ENCODE measurements at places on chromosomes 6 and 20. TPM values are rescaled to one million over a fixed set of nuclear protein-coding genes. Genes with fewer than 3 reads are reported as not detected.

DNA sequence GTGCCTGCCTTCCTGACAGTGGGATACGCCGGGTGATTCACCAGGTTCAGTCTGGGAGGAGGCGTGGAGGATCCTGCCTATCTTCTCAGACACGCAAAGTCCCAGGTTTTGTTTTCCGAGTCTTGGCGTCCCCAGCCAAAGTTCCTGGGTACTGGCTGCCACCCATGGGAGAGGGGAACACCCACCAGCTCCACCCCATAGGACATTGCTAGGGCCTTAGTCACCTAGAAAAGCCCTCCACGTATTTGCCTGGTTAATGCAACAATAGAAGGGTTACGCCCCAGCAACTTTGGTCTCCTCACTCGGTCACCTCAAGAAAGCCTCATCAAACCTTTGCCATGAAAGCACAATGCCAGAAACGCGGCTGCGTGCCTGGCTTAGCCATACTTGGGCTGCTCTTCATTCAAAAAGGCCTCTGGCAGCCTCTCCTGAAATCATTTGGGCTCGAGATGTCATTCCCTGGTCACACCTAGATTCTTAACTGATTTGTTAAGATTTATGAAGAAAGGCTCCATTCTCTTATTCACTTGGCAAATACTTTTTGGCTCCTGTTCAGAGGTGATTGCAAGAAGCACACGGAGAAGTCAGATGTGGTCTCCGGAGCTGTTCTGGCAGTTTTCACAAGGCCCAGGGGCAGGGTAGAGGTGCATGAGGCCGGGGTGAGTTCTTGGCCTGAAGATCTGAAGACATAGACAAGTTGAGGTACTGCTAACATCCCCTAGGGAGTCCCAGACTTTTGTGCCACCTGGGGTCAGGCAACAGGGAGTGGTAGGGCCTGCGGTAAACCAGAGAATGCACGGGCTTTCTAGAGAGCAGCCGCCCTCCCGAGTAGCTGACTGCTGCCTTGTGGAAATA, 35.5 kb upstream of the ZNF133 start:
- no peak for DNase-seq

DNA sequence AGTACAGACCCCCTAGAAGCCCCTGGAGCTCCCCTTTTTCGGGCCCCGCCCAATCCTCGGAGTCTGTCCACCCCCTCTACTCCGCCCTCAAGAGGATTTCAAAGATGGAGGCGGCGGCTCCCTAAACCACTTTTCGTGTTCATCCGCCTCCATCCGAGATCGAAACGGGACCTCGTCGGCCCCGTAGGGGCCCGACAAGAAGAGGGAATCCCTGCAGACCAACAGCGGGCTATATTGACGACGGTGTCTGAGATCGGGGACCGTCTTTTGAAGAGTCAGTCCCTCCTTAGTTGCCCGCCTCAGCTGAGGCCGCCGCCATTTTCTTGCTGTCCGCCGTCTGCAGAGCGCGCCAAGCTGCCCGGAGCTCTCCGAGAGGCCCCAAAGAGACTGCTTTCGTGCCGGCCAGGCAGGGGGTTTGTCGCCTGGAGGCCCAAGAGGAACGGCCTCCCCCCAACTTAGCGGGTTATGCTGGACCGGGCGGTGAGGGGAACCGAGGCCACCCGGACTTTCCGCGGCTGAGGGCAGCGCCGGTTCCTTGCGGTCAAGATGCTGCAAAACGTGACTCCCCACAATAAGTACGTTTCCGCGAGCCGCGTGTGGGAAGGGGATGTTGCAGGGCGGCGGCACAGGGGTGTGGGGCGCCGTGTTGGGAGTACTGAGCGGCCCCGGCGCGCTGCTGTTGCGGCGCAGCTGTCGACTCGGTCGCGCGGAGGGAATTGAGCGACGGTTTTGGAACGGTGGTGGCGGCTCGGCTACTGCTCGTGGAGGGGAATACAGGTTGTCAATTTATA, 4.2 kb downstream of the BRD2 start:
- DNase-seq: peak; percentile 47

DNA sequence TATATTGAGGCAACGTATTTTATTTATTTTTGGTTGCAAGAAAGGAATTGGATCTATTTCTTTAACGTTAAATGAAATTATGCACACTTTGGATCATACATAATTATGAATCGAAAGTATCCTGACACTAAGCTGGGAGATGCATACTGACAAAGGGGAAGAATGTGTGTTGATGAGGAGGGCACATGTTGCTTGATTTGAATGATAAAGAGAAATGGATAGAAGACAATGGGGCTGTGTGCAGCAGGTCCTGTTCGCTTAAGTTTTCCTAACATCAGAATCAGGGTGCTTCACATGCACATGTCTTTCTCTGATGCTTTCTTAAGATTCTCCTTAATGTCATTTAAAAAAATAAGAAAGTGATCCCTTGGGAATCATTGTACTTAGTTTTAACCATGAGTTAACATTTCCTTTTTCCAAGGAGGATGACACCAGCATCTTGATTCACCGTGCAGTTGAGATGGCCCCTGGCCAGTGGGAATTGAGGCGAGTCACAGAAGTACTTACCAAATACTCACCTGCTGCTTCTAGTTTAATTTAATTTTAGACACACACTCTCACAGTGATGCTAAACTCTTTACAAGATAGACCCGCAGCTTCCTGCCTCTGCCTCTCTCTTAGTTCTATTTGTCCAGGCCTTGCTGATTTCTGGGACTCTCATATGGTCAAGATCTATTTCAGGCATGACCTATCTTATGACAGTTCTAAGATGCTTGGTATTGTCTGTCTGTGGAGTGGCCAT, 116.5 kb downstream of the CLIC5 start:
- no peak for DNase-seq

DNA sequence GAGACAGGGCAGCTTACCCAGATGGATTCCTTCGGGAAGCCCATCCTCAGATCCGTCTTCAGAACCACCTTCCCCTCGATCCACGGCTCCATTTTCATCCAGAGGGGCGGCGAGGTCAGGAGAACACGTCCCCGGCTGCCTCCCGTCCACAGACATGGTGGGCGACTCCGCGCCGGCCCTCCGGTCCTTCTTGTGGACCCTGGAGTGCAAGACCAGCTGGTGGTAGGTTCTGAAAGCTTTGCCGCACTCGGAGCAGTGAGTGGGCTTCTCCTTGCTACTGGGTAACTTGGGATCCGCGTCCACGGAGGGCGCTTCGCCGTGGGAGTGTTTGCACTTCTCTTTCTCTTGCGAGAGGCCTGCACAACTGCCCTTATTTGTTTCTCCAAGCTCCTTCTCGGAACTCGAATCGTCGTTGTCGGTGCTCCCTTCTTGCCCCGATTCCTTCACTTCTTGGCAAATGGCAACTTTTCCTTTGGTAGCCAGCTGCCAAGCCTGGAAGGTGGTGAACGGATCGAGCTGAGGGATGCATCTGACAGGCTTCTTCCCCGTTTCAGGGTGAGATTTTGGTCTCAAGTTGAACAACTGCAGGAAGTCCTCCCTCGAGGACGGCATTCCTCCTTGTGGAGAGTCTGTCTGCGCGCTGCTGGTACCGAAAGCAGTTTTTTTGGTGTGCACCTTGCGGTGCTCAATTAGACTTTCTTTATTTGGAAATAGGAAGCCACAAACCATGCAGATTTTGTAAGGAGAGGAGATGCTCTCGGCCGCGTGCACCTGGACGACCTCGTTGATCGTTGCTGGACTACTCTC, 12.0 kb downstream of the ZNF217 start:
- DNase-seq: no peak

GRCh38 chr6:20313960-20314530, 87.6 kb upstream of the E2F3 start:
- DNase-seq: no peak

GRCh38 chr6:111076024-111076695, 11.1 kb upstream of the SLC16A10 start:
- no peak for DNase-seq

DNA sequence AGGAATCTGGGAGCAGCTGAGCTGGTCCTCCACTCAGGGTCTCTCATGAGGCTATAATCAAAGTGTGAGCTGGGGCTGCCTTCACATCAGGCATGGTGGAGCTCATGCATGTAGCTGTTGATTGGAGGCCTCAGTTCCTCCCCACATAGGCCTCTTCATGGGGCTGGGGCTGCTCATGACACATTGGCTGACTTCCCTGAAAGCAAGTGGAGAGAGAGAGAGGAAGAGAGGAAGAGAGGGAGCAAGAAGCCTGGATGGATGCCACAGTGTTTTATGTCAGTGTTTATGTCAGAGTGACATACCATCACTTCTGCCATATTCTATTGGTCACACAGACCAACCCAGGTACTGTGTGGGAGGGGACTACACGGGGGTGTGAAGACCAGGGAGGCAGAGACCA, 43.8 kb downstream of the EYA2 start:
- DNase-seq: no peak

DNA sequence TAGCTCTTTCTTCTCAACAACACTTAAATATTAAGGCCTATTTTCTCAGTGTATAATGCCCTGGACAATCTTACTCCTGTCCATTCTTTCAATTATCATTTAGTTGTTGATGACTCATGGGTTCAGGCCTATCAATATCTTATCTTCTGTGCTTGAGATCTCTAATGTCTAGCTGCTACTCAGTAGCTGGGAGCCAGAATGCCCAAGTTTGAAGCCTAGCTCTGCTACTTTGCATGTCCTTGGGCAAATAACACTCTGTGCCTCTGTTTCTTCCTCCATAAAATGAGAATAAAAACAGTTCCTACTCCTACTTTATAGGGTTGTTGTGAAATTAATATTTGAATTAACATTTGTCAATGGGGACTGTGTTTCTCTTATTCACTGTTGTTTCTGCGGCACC, 69.5 kb downstream of the MAN1A1 start:
- DNase-seq: no peak

DNA sequence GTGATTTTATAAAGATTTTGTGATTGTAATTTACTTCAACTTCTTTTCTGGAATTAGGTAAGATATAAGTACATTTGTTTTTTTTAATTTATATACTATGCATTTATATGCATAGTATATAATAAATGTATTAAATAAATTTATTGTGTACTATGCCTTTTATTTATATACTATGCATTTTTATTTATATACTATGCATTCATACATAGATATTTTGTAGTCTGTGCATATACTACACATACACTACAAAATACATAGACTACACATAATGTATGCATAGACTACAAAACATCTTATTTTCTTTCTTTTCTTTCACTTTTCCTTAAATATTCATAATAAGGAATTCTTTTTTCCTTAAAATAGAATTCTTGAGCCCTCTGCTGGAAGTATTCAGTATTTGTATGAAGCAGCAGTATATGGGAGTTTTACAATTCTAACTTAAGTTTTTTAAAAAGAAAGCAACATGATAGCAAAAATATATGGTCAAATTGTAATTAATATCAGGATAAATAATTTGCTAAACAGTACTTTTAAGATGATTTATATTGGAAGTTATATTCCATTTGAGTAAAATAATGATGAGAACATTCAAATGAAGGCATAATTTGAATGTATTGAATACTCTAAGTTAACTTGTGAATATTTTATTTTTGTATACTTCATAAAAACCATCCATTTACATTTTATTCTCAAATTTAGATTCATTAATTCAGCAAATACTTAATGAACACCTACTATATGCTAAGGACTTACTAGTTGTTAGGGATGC, 129.3 kb downstream of the KLHL32 start:
- DNase-seq: no peak

- no peak for DNase-seq
Measured at GRCh38 chr6:149364557-149364956, 35.5 kb upstream of the SUMO4 start.

- peak; percentile 47 for DNase-seq
Measured at GRCh38 chr6:6942831-6943230, 164.9 kb upstream of the RREB1 start.

DNA sequence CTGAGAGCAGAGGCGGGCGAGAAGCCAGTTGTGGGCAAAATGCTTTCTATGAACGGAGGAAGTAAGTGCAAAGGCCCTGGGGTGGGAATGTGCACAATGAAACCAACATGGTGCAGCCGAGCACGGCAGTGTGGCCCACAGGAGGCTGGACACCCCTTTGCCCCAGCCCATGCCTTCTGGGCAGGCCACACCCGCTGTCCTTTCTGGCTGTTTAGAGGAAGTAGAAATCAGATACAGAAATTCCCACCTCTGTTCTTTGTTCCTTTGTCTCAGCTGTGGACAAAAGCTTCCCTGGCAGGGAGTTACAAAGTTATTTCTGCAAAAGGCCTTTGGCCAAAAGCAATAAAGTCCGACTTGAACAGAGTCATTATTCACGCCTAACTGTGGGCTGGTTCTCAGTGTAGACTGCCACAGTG, 11.9 kb downstream of the SULF2 start:
- peak; percentile 58 for DNase-seq

GRCh38 chr6:82331031-82331773, 32.4 kb upstream of the TPBG start:
- no peak for DNase-seq

GRCh38 chr6:88662163-88662580, 301.2 kb downstream of the RNGTT start:
- DNase-seq: no peak

- no peak for DNase-seq
Measured at GRCh38 chr20:64037498-64038213, 1.7 kb downstream of the C20orf204 start.

DNA sequence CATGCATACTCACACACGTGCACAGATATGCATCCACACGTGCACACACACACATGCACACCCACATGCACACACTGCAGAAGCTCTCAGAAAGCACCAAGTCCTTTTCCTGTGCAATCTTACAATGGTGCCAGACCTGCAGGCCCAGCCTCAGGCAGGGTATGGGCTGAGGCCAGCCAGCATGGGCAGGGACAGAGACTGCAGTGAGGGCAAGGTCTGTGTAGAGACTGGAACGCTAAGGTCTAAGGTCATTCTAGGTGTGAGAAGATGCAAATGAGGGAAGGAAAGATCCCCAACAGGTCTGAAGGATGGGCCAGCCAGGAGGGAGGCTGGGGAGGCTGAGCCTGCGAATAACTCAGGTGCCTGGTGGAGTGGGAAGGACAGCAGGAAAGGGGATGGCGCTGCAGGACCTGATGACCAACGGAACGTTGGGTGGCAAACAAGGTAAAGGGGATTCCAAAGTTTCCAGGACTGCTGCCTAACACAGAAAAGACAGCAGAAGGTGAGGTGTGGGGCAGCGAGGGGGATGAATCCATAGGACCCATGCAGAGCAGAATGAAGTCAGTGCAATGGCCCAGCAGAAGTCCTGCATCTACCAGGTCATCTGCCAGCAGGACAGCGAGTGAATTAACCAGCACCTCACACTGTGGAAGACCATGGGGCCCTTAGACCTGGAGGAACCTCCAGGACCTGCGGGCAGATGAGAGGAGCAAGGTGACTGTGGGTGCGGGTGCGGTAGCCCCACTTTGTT, 67.0 kb downstream of the ABHD12 start:
- no peak for DNase-seq

GRCh38 chr20:408843-409696, 971 bp downstream of the RBCK1 start:
- no peak for DNase-seq

- DNase-seq: no peak
Measured at GRCh38 chr6:125164696-125165095, 11.1 kb downstream of the TPD52L1 start.

Gene TOX2
- 2.0 TPM for polyA plus RNA-seq

Gene LINC00237
- not detected for polyA plus RNA-seq

Gene TGM3
- polyA plus RNA-seq: not detected

Gene ATF6B
- 47.0 TPM for polyA plus RNA-seq

Gene OOEP
- polyA plus RNA-seq: not detected

Gene SLC12A5
- 1.2 TPM for polyA plus RNA-seq

Gene BHLHE23
- 0.03 TPM for polyA plus RNA-seq
